ENCODE measurements at places on chromosomes 3 and 15.

GRCh38 chr3:127034195-127034989 is 51.5 kb downstream of the PLXNA1 start:
- DNase-seq = no peak

DNA sequence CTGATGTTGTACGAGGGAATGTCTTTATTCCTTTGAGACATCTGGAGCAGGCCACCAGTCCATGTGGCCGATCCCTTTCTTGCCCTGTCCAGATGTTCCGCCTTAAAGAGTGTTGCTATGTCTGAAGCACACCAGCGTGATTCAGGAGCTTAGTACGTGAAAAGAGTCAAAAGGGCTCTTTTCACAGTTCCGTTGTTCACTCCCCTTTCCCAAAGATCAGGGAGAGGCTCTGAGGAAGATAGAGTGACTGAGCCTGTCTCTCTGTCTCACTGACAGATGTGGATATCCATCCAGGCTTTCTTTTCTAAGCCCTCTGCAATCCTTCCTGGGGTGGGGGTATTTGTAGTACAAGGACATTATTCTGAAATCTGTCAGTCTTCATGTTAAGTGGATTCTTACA is 262.5 kb upstream of the LRTM1 start:
- DNase-seq = no peak

GRCh38 chr3:138458774-138459499 is 24.5 kb downstream of the ESYT3 start:
- no peak for DNase-seq

- DNase-seq = no peak
Measured at GRCh38 chr3:18223974-18224373, 201.2 kb downstream of the SATB1 start.

GRCh38 chr3:146550070-146550615 is 5.7 kb upstream of the PLSCR1 start:
- no peak for DNase-seq

DNA sequence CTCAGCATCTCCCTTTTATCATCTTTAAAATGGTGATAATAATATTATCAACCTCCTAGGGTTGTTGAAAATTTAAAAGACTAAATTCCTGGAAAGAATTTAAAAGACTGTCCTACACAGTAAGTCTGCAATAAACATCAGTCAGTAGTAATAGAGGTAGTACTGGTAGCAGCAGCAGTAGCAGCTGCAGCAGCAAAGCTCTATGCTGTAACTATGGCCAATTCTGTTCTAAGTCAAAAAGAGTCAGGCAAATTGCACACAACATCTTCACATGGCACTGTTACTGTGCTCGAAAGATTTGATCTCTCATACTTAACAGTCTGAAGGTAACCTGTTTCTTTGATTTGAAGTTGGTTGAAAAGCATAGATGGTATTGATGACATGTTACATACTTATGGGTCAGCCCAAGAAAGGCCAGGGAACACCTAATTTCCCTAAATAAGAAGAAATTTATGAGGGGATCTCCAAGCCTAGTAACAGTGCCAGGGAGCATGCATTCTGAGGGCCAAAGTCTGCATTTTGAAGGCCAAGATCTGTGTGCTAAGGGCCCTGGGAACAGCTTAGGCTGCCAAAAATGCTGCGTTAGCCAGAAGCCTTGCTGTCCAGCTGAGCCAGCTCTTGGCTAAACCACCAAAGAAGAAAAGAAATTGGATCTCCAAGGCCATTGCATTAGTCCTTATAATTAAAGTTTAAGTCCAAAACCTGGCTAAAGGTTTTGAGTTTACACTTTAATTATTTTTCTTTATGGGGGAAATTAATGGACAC is 68.2 kb downstream of the SIDT1 start:
- DNase-seq = no peak

DNA sequence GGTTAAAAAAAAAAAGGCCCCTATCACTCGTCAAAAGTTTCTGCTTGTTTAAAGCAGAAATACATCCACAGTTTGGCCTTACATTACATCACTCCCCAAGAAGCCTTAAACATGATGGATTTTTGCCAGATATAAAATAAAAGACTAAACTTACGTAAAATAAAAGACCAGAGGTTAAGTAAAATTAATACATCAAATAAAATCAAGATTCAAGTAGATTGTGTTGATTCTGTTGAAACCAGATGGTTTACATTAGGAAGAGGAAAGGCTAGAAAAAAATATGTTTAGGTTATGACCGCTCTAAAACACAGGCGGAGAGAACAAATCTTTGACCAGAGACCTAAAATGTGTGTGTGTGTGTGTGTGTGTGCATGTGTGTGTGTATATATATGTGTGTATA is 104.1 kb downstream of the DUT start:
- no peak for DNase-seq

- DNase-seq = no peak
Measured at GRCh38 chr3:102511168-102511567, 76.4 kb downstream of the ZPLD1 start.

DNA sequence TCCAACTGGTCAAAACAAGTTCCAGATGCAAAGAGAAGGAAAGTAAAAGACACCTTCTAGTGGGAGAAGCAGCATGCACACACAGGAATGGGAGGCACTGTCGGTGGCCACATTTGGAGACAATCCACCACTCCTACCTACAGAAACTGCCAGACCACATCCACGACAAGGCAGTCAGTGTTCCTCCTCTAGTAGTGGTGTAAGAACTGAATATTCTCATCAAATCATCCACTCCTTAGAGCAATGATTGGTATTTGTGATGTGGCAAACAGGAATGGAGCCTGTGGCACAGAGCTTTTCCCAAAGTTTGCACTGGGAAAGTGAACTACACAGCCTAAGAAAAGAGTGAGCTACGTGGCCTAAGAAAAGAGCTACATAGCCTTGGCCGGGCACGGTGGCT is 5.1 kb upstream of the SPINT1 start:
- DNase-seq = no peak

- DNase-seq = no peak
Measured at GRCh38 chr3:183427876-183428446, 458 bp downstream of the MCF2L2 start.

DNA sequence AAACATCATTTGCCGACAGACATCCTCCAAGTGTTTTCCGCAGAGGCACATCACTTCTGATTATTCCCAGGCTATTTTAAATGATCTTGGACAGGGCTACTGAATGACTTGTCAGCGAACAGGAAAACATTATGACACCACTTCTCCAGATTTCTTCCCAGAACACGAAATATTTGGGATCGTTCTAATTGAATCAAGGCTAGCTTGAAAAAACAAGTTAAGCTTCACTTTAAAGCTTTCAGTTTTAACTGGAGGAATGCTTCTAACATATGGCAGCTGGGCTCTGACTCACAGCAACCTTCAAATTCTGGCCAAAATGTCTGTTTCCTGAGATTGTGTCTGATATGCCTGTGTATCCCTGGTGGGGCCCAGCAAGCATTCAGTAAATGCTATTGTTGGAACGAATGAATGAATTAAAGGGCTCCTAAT is 127.0 kb upstream of the ICE2 start:
- DNase-seq = no peak

DNA sequence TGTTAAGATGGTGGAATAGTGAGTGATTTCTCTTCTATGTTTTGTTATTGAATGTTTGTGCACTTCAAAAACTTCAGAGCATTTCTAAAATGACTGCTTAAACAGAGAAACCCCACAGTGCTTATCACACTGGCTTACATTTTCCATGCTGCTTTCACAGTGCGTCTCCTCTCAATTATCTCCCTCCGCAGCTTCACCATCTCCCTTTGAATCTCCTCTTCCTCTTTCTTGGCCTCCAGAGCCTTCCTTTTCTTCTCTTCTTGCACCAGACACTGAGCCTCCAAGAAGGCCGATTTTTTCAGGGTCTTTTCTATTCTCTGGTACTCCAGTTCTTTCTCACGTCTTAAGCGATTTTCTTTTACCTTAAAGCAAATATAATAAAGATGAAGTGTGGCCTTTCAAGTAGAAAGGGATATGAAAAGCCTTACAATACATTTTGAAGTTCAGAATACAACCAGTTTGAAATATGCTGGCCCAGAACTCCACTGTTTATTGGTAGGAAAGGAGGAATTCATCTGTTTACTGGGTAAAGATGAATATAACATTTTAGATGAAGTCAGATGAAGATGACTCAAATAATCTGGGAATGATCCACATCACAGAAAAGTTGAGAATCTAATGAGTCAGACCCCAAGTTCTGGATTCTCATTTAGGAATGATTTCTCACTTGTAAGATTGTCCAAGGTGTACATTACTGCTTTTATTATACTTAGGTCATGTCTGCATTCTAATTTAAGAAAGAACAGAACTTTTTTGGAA is 21.4 kb downstream of the CCDC191 start:
- no peak for DNase-seq

DNA sequence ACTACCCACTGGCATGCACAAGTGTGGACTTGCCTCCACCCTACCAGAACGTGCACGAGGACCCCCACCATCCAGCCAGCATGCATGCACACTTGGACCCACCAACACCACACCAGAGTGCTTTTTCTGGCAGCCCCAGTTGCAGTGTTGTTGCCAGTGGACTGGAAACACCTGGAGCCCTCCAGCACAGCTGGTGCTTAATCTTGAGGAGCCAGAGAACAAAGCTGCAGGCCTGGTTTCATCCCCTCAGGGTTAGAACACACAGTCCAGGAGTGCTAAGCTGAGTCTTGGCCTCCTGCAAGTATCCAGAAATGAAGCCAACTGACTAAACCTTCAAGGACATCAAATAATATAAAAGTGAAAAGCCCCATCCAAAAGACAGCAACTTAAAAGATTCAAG is 888.0 kb downstream of the NTRK3 start:
- DNase-seq = no peak

- DNase-seq = no peak
Measured at GRCh38 chr15:51809457-51809856, 20.0 kb upstream of the TMOD3 start.

- no peak for DNase-seq
Measured at GRCh38 chr3:112908252-112908651, 61.6 kb upstream of the CD200R1L start.

DNA sequence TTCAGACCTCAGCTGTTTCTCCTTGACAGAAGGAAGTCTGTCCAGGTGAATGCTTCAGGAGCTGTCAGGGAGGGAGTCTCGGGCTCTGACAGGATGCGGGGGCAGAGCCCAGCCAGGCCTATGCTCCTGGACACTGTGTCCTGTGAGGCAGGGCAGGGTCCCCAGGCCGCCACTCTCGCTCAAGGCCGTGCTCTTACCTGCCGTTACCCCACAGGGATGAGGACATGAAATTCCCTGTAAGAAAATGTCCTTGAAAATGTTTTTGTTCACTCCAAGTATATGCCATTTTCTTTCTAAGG is 63.9 kb downstream of the BOC start:
- DNase-seq = no peak

GRCh38 chr3:37725842-37726241 is 135.8 kb upstream of the CTDSPL start:
- no peak for DNase-seq

GRCh38 chr3:45566951-45567411 is 27.6 kb upstream of the LIMD1 start:
- no peak for DNase-seq

GRCh38 chr3:16467393-16467792 is 46.1 kb downstream of the RFTN1 start:
- DNase-seq = no peak

DNA sequence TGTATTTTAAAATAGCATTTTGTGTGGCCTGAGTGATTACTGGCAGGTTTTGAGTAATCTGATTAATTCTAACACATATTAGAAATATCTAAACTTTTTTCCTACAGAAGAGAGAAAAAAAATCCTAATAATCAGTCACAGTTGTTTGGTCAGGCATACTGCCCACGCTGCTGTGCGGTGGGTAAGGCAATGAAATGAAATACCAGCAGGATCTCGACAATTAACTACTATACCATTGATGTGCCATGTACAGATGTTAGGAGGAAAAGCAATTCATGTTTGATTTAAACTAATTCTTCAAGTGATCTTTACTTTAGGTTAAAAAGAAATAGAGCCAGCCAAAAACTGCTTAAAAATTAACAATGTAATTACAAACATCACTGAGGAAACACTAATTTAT is 5.2 kb downstream of the GRAMD2A start:
- no peak for DNase-seq

GRCh38 chr3:50122661-50123391 is 32.3 kb upstream of the SEMA3F start:
- no peak for DNase-seq

DNA sequence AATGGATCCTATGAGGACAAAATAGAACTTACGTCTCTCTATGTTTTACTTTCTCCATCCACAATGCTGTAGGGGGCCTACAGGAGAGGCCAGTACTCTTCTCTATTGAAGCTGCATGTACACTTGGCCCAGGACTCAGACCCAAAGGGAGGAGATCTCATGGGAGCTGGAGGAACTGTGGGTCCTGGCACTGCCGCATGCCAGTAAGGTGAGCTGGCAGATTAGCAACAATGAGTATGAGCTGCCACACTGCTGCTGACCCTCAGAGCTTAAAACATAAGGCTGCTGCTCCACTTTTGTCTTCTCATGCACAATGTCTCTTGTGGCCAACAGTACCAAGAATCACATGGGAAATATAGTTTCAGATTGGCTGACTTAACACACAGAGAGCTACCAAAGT is 57.8 kb upstream of the TBC1D5 start:
- DNase-seq = no peak

GRCh38 chr3:55367384-55367783 is 119.7 kb downstream of the WNT5A start:
- no peak for DNase-seq

DNA sequence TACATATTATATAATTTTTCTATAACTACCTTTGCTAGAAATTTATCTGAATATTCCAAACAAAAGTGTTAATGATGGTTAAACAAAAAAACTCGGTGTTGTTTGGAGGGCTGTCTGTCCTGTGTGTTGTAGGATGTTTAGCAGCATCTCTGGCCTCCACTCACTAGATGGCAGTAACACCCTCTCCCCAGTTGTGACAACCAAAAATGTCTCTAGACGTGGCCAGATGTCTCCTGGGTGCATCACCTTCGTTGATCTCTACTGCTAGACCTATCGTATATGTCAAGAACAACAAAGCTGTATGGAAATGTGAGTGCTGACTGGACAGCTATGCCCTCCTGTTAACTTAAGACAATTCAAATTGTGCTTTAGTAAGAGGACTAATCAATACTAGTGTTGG is 14.1 kb downstream of the ANKRD34C start:
- DNase-seq = no peak

DNA sequence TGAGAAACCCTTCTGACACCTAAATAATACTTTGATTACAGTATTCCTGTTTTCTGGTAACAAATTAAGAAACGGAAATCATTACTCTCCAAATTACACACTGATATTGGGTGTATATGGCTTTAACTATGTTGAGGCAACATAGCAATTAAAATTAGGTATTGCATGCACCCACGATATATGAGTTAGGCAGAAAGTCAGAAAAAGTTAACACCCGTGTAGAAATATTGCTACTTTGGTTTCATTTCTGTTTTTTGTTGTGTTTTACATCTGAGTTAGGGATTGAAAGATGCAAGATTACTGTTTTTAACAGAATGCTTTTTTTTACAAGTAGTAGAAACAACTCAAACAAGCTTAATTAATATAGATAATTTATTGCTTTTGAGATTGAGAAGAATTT is 327.8 kb downstream of the GBE1 start:
- DNase-seq = no peak

GRCh38 chr3:72289692-72290071 is 504.7 kb upstream of the PROK2 start:
- no peak for DNase-seq

GRCh38 chr3:159637883-159638542 is 350.6 kb upstream of the IL12A start:
- peak; percentile 59 for DNase-seq
